ENCODE measurements at places on chromosomes 7 and 10. TPM values are rescaled to one million over a fixed set of nuclear protein-coding genes. Genes with fewer than 3 reads are reported as not detected.

ZNF488 gene
- 2.5 TPM for total RNA-seq

GTPBP10 gene
- total RNA-seq, result 24.7 TPM

TFEC gene
- total RNA-seq, result 0.63 TPM

INSYN2A gene
- total RNA-seq, result 9.4 TPM

NFE2L3 gene
- total RNA-seq, result 13.5 TPM

ZPBP gene
- total RNA-seq, result not detected

PDE1C gene
- total RNA-seq, result 39.1 TPM

CALML5 gene
- not detected for total RNA-seq

SPDYE1 gene
- not detected for total RNA-seq

RALA gene
- 30.0 TPM for total RNA-seq

CPN1 gene
- not detected for total RNA-seq

RBP3 gene
- not detected for total RNA-seq

IFRD1 gene
- 93.3 TPM for total RNA-seq

IMPDH1 gene
- 36.0 TPM for total RNA-seq

SPAG6 gene
- 0.94 TPM for total RNA-seq

ZCCHC24 gene
- total RNA-seq, result 5.9 TPM

PDAP1 gene
- total RNA-seq, result 23.5 TPM

MMP21 gene
- 0.31 TPM for total RNA-seq

AKR1C2 gene
- total RNA-seq, result 22.8 TPM

AASS gene
- total RNA-seq, result 32.9 TPM

NKX1-2 gene
- total RNA-seq, result not detected

Data from parietal lobe (tissue), 2 donors.